Sciatic nerve (tissue), 2 donors: ENCODE measurements at places on chromosomes 12 and 14. TPM values are rescaled to one million over a fixed set of nuclear protein-coding genes. Genes with fewer than 3 reads are reported as not detected.
A peak's percentile ranks its signal among the peaks of the same experiment; 100 is the strongest.

- DNase-seq, result peak; percentile 93
Measured at GRCh38 chr12:124566161-124566996, 1.0 kb downstream of the NCOR2 start.

SLIRP gene
- total RNA-seq, result 82.3 TPM

GRCh38 chr14:21347201-21347600 lies 36.6 kb downstream of the SUPT16H start:
- DNase-seq, result no peak

GRCh38 chr12:91001306-91001705 lies 3.5 kb downstream of the EPYC start:
- no peak for DNase-seq

SLC7A8 gene
- 15.0 TPM for total RNA-seq

- DNase-seq, result peak; percentile 75
Measured at GRCh38 chr12:14567351-14568162, at the start of gene PLBD1. Gene PLBD1 (minus strand): TSS chr12:14567883. CDS start chr12:14567696, 187 bp downstream.
